Stimulated activated CD8-positive, alpha-beta memory T cell treated with anti-CD3 and anti-CD28 coated beads, Interleukin-12 subunit alpha, Interleukin-12 subunit beta, amount 100 ng/mL, for 1 hour (primary cell): ENCODE measurements at places on chromosomes 6 and 20.

- no peak for DNase-seq
These were observed 2.3 kb upstream of the EEF1A2 start for GRCh38 chr20:63500902-63501817.

GRCh38 chr6:102485480-102485879 lies 1092.0 kb downstream of the GRIK2 start:
- DNase-seq = no peak

DNA sequence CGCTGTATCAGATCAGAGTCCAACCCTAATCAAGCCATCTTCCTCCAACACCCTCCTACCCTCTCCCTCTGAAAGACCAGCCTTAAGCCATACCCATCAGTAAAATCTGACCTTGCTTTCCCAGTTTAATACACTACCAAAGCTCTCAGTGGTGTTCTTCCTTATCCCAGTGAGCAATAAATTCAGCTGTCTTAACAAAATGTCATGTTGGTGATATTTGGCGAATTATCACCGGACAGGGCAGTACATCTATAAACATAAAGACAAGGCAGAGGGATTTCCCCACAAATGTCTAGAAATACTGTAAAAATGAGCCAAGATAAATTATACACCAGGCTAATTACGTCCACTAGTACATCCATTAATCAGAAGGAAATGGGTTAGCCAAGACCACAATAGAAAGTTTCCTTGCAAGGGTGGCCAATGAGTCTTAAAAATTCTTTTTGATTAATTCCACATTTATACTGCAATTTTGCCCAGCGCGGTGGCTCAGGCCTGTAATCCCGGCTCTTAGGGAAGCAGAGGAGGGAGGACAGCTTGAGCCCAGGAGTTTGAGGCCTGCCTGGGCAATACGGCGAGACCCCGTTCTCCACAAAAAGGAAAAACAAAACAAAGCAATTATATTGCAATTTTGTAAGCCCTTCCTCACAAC lies 905 bp downstream of the RARS2 start:
- DNase-seq = no peak

DNA sequence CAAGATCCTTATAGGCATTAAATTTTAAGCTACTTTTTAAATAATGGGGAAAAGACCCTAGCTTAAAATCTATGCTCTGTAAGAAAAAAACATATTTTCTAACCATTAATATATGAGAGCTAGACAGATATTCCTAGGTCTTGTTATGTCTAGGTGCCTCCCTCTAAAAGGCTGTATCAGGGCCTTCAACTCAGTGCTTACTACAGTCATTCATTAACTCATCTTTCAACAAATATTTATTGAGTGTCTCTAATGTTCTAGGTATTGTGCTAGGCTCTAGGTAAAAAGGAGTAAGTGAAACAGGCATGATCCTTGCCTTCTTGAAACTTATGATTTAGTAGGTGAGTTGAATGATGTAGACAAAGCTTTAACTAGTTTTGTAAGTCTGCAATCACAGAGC lies 6.4 kb upstream of the STX11 start:
- DNase-seq = no peak

- no peak for DNase-seq
These were observed 107.1 kb downstream of the UNC5CL start for GRCh38 chr6:40931931-40932330.

DNA sequence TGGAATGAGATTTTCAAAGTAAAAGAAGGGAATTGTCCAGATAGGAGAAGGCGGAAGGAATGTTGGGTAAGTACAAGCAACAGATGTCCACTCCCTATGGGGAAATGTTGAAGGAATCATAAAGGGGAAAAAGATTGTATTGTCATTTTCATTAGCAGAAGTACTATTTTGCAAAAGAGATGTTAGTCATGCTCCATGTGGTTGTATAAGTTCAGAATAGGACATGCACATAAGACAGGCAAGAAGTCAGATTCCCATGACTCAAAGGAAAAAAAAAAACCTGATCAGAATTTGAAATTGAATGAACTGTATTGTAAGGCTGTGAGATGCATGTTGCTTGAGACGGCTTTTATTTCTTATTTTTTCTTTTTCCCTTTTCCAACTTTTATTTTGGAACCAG lies 36.8 kb downstream of the GRM1 start:
- DNase-seq = no peak

GRCh38 chr20:41408986-41409385 lies 42.4 kb upstream of the EMILIN3 start:
- no peak for DNase-seq

GRCh38 chr6:43267619-43268354 lies 24.5 kb downstream of the TTBK1 start:
- no peak for DNase-seq

- no peak for DNase-seq
These were observed 3.5 kb downstream of the RNASET2 start for GRCh38 chr6:166952567-166953486.

- DNase-seq = no peak
These were observed 7.9 kb downstream of the RAB32 start for GRCh38 chr6:146551545-146551944.

DNA sequence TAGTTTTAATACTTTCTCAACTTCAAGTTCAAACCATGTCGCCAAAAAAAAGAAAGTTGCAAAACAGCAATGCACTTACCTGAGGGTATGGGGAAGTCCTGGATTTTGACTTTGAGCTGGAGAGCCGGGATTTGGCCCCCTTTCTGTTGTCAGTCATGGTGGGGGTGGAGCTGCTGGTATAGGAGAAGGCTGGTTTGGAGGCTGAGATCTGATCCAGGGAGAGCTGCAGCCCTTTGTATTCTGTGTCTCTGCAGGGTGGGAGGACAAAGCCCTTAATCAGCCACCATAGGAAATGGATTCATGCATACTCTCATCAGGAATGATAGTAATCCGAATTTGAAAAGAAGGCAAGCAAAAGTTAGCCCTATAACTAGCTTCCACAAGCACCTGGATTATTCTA lies 44.0 kb downstream of the SIM1 start:
- no peak for DNase-seq

DNA sequence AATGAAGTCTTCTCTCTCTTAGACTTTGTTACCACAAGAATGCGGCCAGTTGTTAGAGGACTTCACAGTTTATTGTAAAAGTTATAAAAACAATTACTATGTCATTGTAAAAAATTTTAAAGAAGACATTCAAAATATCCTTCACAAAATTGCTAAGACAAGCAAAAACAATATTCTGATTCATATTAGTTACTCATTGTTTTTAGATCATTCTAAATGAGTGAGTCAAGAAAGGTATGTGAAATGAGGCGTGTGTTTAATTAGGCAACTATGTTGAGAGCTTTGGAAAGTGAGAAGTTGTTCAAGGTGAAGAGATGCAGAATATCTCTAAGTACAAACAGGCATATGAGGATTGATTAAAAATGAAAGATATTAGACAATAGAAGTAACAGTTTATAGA lies 875.3 kb downstream of the EYS start:
- no peak for DNase-seq

- no peak for DNase-seq
These were observed 106.8 kb upstream of the DOK5 start for GRCh38 chr20:54368570-54368969.

DNA sequence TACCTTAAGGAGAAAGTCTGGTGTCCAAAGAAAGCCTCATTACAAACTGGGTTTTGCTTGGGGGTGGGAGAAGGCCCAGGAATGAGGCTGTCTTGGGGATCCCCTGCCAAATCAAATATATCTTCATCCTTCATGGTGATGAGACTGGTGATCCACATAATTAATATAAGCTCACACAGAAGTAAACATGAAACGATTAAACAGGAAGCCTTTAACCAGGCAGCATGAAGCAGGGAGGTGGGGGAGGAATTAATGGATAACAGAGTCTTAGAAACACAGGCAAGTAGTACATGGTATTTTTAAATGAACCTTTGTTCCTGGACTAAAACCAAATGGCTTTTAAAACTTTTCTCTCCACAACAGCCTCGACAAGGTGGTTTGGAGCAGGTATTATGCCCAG lies 437.5 kb downstream of the TFAP2A start:
- DNase-seq = no peak

- no peak for DNase-seq
These were observed 18.3 kb downstream of the CHRNA4 start for GRCh38 chr20:63342561-63343459.

GRCh38 chr6:82507112-82507511 lies 143.5 kb downstream of the TPBG start:
- no peak for DNase-seq

DNA sequence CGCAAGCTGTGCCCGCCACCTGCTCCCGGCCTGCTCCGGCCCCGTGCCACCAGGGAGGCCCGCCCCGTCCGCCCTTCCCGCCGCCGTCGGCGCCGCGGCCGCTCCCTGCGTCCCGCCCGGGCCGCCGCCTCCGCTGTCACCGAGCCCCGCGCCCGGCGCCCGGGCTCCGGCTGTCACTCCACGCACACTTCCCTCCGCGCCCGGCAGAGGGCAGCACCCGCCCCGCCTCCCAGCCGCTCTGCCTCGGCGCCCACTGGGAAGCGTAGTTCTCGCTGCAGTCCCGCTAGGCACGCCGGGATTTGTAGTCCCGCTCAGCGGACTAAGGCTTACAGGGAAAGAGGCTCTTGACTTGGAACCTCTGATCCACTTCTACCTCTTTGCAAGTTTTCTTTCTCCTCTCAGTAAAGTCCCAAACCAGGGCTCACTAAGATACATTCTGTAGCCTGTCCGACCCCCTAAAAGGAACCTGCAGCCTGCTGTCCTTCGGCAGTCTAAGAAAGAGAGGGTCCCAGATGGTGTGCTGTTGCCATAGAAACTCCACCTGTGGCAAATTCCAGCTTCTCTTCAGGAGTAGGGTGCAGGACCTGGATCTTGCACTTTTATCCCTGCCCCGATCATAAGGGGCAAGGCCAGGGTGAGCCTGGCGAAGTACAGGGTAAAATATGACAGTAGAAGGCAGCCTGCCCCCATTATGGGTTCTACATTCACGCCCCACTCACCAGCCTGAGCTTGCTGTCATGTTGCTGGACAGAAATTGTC lies at the start of gene TFEB:
TFEB (minus strand) TSS at position 182 of the 759 bp plus-strand sequence. CDS start 44,395 bp downstream, outside the sequence.
- peak; percentile 89 for DNase-seq

- DNase-seq = no peak
These were observed 17.9 kb upstream of the MOCS1 start for GRCh38 chr6:39952167-39952566.

- DNase-seq = no peak
These were observed 159.9 kb downstream of the ASCC3 start for GRCh38 chr6:100721256-100721655.

GRCh38 chr6:129667621-129668020 lies 42.4 kb downstream of the ARHGAP18 start:
- DNase-seq = no peak

DNA sequence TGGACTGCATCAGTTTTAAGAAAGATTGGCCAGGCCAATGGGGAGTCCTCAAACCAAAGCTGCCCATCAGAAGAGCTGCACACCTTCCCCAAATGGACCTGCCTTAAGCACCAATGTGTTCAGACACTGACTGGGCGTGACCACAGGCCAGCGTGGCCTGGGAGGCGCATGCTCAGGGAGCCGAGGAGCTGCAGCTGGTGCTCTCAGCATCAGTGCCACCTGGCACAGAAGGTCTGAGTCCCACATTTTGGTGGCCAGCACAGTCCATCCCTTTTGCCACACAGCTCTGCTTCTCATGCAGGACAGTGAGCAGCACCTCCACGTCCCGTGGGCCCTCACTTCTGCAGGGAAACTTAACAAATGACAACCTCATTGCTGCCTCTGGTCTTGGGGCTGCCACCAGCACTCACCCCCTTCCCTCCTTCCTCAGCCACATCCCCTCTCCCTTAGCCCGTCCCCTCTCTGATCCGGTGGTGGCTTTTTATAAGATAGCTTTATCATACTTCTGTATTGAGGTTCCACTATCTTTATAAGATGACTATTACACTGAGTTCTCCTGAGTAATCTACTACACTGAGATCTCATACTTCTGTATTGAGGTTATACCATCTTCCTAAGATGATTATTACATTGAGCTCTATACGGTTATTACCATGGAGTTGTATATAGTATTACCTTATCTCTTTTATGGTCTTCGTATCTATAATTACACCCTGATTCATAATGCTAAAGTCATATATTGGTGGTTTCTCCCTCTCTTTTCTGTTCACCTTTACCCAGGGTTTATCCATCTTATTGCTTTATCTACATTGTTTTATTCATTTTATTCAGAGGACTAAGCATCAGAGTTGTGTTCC lies 109.1 kb downstream of the TOX2 start:
- no peak for DNase-seq
